ENCODE measurements at places on chromosomes 1 and 21.

- DNase-seq = no peak
These were observed 56.5 kb upstream of the ST6GALNAC3 start for GRCh38 chr1:76018045-76018444.

DNA sequence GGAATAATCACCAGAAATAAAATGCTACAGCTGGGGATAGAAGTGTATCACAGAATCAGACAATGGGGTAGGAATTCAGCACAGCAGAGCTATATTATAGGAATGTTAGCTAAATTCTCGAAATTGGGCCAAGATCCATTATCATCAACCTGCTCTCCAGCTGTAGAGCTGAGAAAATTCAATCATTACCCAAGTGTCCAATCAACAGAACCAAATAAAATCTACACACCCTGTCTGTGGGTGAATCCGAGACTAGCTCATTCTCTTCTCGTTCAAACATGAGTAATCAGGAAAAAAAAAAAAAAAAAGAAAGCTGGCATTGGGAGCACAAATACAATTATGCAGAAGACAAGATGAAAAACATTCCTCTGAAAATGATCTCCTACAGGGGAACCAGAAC lies 119.2 kb downstream of the CDC7 start:
- no peak for DNase-seq

DNA sequence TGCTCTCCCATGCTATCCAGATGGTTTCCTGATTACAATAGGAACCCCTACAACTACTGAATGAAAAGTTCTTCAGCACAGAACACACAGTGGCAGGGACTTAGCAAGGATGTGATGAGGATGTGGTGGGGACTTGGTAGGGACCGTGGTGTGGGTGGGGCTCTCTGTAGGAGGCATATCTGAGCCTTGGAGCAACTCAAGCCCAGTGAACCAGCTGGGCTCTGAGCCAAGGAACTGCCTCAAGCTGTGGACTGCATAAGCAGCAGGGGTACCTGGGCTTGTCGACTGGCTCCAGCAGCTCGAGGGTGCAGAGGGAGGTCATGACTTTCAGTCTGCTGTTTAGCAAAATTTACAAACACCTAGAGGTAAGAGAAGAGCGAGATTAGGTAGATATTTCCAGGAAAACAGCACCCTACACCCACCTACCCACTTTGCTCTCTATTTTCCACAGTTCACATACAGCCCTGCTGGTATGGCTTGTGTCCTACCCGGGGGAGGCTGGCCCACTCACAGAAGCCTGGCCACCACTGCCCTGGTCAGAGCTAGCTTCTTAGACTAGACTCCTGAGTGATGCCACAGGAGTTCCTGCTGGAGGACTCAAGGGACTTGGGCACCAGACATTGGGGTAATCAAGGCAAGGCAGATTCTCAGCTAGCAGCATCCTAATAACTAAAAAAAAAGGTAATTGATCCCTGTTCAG lies 86.8 kb upstream of the GCLM start:
- DNase-seq = no peak

GRCh38 chr21:42111470-42111743 lies 40.3 kb downstream of the UMODL1 start:
- DNase-seq = no peak

DNA sequence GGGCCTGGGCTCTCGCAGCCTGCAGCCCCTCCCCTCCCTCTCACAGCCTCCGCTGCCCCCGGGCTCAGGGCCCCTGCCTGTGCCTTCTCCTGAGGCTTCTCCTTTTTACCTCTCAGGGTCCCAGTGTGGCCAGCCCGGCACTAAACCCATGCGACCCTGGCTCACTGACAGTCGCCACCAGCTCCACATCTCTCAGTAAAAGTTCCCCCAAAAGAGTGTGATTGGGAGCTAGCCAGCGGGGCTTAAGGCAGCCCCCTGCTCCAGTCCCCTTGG lies 26.6 kb downstream of the PDE9A start:
- no peak for DNase-seq

GRCh38 chr1:90561911-90562310 lies 155.2 kb downstream of the BARHL2 start:
- no peak for DNase-seq

- no peak for DNase-seq
These were observed 74.4 kb upstream of the TMPRSS2 start for GRCh38 chr21:41582298-41582840.

DNA sequence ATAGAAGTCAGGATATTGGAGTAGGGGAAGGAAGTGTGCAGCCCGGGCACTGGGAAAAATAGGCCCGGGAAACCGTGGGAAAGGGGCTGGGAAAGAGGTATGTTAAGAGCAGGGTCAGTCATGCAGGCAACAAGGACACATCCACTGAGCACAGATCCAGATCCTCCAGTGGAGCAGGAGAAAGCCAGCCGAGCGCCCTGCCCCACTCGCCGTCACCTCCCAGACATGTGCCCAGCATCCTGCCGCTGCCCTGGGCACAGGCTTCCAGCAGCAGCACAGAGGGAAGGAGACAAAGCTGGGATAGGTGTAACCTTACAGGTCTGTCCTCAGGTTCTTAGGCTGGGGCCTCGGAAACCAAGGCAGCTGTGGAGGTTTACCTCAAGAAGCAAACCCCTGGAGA lies 64.2 kb downstream of the FAM163A start:
- no peak for DNase-seq

- DNase-seq = no peak
These were observed 21.5 kb upstream of the SLC44A5 start for GRCh38 chr1:75632350-75632949.

DNA sequence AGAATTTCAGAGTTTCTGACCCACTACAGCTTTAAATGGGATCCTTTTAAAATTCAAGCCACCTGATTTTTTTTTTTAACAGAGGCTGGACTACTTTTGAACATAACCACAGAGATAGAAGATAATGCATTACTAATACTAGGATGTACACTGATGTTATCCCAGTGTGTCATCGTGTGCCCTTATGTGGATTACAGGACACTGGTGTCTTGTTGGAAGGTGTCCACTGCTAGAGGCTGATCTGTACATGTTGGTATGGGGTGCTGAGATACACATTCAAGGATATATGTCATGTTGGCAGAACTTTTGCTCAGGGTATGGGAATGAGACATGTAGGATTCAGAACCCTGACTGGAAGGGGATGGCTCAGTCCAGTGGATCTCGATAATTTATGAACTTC lies 56.3 kb downstream of the INAVA start:
- DNase-seq = no peak

DNA sequence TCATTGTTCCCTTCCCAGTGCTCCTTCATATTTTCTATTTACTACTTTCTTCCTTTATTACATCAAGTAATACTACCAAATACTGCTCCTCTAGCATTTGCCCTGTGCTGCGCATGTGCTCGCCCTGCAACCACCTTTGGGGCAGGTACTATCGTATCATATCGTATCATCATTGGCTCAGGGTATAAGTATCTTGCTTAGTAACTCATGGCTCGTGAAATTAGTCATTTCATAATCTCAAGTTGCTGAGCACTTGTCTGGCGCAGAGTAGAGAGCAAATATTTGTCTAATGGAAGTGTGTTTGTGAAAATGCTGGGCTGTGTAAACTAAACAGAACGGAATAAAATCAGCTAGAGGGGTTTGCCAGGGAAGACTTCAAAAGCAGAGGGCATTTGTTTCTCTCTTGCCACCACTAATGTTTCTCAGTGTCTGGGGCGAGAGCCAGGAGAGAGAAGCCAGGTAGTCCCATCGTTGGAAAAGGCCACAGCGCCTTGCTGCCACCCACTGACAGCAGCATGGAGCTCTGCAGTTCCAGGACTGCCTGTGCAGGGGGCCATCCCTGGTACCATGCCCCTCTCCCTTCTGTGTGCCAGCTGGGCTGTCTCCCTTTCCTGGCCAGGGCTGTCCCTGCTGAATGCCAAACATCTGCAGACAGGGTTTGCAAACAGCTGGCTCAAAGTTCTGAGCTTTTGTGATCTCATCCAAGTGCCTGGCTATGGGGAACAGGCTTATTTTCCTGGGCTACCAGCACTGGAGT lies 20.0 kb upstream of the CPT2 start:
- DNase-seq = no peak

GRCh38 chr1:64898107-64898861 lies 68.1 kb downstream of the JAK1 start:
- DNase-seq = no peak

GRCh38 chr1:200838676-200839445 lies 33.9 kb upstream of the GPR25 start:
- no peak for DNase-seq

DNA sequence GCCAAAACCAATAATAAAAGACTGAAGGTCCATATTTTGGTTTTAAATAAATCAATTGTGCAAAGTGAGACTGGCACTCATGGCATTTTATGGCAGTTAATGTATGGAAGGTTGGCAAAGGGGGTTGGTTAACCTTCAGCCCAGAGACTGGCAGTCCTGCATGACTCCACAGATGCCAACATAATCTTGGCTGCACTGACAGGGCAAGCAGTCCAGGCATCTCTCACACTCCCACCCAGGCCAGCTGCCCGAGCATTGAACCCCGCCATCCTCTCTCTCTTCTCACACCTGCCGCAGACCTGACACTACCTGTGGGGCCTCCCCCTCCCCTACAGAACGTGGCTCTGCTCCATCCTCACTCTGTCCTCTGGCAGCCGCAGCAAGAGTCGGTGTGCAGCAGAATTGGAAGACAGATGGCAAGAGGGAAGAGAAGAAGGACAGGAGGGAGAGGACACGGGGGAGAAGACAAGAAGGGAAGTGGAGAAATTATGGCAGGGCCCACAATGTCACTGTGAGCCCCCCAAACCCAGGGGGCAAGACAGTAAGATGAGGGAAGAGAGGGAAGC lies 43.7 kb downstream of the ITPKB start:
- no peak for DNase-seq

GRCh38 chr1:22552021-22552420 lies 11.3 kb upstream of the EPHA8 start:
- DNase-seq = no peak

- DNase-seq = no peak
These were observed 411.0 kb upstream of the ESRRG start for GRCh38 chr1:217133958-217134856.

- no peak for DNase-seq
These were observed 55.9 kb downstream of the CAMSAP2 start for GRCh38 chr1:200794506-200795065.

GRCh38 chr1:119075614-119076013 lies 64.8 kb downstream of the WARS2 start:
- DNase-seq = no peak

DNA sequence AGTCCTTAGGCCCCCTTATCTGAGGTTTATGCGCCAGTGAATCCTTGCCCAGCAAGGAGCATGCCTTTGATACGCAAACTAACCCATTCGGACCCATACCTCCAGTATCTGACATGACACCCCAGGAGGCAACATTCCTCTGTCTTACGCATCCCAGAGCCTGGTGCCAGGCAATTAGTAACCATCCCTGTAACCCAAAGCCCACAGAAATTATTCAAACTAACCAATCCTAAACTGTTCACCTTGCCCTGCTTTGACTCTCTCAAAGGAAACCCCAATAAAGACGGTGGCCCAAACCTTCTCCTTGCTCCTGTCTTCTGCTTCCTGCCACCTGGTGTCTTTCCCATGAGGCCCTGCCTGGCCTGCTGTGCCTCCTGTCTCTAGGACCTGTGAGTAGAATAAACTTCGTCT lies 36.4 kb downstream of the ZNF496 start:
- no peak for DNase-seq

DNA sequence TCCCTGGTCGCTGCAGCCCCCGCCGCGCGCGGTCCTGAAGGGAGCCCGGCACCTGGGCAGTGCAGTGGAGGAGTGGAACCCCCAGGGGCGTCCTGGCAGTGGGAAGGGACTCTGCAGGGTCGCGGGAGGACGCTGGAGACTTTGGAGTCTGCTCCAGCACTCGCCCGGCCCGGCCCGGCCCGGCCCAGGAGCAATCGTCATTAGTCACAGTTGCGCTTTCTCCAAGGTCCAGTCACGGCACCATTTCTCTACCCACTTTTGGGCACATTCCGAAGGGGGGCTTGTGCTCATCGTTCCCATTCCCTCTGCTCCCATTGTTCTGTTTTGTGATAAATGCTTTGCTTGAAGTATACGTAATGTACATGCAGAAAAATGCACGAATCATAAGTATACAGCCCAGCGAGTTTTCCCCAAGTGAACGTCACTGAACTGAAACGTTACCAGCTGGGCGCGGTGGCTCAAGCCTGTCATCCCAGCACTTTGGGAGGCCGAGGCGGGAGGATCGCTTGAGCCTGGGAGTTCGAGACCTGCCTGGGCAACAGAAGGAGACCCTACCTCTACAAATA lies 999 bp downstream of the THAP3 start:
- no peak for DNase-seq

DNA sequence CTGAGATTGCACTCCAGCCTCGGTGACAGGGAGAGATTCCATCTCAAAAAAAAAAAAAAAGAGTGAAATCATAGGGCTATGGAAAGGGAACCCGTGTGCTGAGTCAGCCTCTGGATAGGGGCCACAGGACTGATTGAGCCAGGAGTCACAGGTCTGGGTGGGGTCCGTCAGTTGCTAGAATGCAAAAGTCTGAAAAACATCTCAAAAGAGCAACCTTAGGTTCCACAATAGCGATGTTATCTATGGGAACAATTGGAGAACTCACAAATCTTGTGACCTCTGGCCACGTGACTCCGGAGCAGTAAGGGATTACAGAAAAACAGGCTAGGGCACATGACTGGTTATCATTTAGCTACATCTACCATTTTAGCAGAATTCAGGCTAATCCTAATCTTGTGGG lies 32.8 kb upstream of the GREM2 start:
- DNase-seq = no peak

DNA sequence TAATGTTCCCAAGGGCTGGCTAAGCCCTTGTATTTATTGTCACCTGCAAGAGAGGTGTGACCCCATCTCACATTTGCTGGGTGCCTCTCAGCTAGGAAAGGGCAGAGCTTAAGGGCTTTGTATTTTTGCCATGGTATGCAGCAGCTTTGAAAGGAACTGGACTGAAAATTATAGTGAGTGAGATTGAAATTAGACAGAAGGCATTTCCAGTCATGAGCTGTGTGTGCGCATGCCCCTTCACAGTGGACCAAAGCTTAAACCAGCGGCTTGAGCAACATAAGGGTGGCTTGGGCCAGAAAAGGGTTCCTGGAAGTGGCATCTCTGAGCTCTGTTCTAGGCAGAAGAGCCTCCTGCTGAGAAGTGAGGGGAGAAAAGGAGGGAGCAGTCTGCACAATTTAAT lies 19.8 kb downstream of the MYOG start:
- DNase-seq = no peak

GRCh38 chr1:18204575-18204974 lies 97.0 kb downstream of the IGSF21 start:
- no peak for DNase-seq

- no peak for DNase-seq
These were observed 173.2 kb downstream of the SIPA1L2 start for GRCh38 chr1:232456714-232457113.

DNA sequence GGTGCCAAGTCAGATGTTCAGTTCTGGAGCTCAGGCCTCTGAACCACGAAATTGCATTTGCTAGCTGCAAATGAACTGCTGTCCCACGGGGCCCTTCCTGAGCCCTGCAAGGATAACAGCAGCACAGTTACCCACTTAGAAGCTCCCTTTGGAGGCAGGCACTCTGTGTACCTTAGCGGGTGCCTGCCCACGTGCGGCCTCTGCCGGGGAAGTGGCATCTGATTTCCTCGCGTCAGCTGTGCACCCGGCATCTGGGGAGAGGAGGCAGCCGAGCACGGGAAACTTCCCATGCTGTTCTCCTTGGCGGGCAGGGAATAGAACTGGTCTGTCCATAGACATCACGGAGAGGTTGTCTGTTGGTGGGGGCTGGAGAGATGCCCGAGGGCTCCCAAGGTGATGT lies 148.0 kb upstream of the C1orf174 start:
- DNase-seq = no peak

GRCh38 chr1:51960262-51960661 lies 30.2 kb downstream of the RAB3B start:
- no peak for DNase-seq
